ENCODE measurements at places on chromosomes 3 and 15. TPM values are rescaled to one million over a fixed set of nuclear protein-coding genes. Genes with fewer than 3 reads are reported as not detected.

Gene PRR20G
- total RNA-seq = not detected

Gene PPP1R14D
- total RNA-seq = 197 TPM

Gene GNB4
- 5.0 TPM for total RNA-seq

Gene KCNAB1
- total RNA-seq = 1.7 TPM

Gene GOLGA8S
- not detected for total RNA-seq

Gene CCDC66
- 12.4 TPM for total RNA-seq

Gene SNRPN
- total RNA-seq = 50.3 TPM

Gene SLC9C1
- total RNA-seq = 0.67 TPM

Gene GAP43
- total RNA-seq = not detected

Gene C3orf80
- total RNA-seq = not detected

Gene GOLGA8T
- total RNA-seq = not detected

Gene NR1D2
- 23.9 TPM for total RNA-seq

Gene WDR49
- 11.4 TPM for total RNA-seq

Gene PLSCR2
- total RNA-seq = not detected

Gene FGD5
- 23.9 TPM for total RNA-seq

Gene DGKG
- total RNA-seq = 13.2 TPM

Gene TRIM42
- not detected for total RNA-seq

Gene CX3CR1
- not detected for total RNA-seq

Gene LRRC31
- total RNA-seq = 12.4 TPM

Gene ASB14
- total RNA-seq = not detected

Data from Peyer's patch (tissue), 4 donors.